ENCODE measurements at places on chromosomes 3 and 15.

DNA sequence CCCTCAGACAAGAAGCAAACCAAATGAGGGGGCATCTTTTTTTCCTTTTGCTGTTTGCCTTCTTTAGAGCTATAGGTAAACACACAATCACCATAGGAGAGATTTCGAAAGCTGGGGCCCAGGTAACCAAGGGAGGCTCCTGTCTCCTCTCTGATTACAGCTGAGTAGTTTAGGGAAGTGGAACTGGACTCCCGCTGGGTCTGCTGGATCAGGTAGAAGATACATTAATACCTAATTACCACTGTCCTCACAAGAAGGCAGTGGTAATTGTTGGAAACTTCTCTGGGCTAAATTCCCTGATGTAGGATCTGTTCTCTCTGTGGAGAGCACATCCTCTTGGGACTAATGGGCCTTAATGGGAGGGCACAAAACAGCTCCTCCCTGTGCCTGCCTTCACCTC, 32.7 kb downstream of the HDC start:
- DNase-seq, result no peak

DNA sequence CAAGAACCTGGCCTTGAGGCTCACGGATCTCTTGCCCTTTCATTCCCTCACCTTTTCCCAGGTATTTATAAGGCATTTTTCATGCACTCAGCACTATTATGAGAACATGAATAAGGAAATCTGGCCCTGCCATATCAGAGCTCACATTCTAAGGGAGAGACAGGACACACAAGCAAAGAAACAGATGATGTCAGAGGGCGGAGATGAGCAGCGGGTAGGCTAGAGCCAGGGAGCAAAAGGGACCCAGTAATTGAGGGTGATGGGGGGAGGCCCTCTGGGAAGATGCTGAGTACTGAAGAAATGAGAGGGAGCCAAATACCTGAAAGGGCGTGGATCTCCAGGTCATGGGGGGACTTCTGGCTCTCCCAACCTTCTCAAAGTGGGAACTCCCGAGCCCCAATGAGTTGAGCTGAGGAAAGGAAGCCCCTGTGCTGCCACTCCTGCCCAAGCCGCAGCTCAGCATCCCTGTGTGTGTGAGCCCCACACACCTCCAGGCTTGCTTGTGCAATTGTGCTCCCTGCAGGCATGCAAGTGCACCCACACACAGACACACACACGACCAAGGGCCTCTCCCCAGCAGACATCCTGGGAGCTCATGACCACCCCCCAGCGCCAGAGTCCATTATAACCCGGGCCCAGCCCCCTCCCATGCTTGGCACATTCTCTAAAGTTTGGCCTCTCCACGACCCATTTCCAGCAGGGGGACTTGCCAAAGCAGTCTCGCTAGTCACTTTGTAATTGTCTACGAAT, 81.4 kb upstream of the PXYLP1 start:
- DNase-seq, result no peak

GRCh38 chr3:127556565-127556964, 34.0 kb downstream of the TPRA1 start:
- no peak for DNase-seq

DNA sequence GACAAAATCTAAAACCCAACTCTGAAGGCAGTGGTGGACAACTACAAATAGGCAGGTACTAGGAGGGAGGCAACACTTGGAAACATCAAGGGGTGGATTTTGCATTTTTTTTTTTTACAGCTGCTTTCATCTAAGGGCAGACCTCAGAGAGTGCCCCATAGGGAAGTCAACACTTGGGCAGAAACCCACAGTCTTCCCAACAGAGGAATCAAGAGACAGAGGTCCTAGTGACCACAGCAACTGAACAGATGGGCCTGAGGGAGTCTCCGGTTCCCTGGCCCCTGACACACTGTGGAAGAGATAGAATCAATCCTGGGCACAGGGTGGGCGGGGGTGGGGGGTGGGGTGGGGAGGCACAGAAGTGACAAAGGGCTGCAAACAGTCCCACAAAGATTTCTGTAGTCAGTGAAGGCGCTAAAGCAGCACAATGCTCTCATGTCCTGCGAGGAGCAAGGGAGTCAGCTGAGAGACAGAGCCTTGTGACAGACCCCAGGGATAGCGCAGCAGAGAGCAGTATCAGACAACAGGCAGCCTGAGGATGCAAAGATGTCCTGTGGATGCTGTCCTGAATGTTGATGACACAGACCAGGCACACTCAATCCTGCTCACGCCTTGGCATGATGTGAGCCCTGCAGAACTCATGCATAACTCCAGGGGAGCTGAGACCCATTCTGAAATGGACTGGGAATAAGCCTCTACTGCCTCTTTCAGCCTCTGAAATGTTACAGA, 6.9 kb upstream of the RFTN1 start:
- DNase-seq, result no peak

DNA sequence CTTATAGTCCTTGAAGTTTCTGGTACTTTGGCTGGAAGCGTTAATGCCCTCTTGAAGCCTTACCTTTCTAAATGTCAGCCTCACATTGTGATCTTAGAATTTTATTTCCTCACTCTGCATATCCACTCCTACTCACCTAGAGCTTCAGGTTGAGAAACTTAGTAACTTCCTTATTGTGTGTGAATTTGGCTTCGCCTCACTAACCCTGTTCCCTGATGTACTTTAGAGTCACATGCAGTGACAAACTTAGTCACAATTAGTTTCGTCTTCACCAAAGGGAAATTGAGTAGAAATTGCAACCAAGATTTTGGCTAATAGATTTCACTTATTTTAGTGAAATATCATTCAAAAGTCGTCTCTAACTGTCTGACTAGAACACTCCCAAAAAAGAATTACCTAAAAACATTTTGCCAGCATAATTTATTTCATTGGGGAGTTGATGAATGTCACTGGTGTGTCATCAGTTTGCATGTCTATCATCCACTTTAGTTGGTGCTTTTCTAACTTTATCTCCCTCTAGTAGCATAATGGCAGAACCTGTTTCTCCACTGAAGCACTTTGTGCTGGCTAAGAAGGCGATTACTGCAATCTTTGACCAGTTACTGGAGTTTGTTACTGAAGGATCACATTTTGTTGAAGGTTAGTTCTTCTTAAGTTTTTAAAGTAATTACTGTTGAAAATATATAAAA, 960 bp downstream of the MFN1 start:
- DNase-seq, result no peak

GRCh38 chr3:12467746-12468145, 16.5 kb upstream of the TSEN2 start:
- no peak for DNase-seq

DNA sequence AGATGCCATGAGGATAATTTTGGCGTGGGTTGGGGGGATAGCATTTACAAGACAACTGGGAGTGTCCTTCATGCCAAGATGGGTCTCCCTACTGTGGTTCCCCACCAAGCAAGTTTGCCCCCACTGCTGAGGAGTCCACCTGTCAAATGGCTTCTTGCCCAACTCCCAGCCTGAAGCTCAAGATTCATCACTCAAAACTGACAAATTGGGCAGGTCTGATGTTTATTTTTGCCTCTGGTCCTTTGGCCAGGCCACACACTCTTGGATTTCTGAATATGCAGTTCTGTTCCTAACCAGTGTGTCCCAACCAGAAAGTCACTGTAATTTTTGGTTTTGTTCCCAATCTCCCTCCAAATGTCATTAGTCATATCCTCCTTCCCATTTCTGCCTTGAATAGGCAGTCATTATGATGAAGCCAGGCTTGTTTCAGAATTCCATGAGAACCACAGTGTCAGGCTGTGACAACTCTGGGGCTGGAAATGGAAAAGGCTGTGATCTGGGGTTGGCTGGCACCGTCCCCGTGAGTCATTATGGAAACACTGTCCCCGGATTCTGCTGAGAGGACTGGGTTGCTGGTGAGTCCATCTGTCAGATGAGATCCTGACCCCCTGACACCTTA, 29.3 kb upstream of the MEF2A start:
- DNase-seq, result no peak

DNA sequence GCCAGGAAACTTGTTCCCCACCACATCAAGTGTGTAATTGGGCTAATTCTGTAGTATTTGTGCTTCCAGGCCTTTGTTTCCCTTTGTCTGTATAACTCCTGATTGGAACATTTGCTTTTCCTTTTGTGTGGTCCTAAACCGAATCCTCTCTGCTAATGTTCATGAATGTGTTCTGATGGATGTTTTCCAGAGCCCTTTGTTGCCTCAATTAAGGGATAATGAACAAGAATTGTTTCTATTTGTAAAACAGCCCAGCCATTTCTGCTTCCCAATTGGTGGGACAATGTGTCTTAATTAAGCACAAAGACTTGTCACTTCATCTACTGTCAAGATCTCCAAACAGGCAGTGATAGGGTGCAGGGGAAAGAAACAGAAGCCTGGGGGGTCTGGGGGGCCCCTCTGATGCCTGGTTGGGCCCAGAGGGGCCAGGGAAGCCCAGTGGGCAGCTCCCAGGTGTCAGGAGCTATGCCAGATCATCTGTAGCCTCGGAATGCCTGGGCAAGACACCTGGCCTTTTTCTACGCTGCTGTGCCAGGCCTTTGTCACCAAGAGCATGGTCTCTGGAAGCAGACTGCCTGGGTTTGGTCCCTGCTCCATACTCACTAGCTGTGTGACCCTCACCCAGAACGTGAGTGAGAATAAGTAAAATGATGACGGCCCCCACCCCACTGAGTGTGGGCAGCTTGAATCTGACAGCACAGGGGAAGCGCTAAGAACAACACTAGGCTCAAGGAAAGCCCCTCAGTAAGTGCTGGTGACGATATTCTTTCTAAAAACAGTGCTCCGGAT, 116.6 kb upstream of the PRR20G start:
- no peak for DNase-seq

DNA sequence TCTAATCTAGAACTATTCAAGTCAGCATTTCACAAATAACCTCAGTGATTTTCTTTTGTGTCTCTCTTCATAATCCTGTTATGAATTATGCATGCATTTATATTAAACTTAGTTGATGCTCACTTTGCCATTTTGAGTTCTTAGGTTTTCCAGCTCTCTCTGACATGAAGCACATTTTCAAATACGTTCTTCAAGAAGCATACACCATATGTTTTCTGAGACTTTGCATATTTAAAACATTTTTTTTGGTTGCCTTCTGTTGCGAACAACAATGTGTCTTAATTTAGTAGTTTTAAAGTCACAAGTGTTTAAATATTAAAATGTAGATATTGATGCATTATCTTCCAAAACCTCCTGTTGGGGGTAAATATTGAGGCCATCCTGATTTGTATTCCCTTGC, 37.5 kb downstream of the SH3GL3 start:
- no peak for DNase-seq

GRCh38 chr3:33231756-33232465, 13.3 kb upstream of the SUSD5 start:
- no peak for DNase-seq

DNA sequence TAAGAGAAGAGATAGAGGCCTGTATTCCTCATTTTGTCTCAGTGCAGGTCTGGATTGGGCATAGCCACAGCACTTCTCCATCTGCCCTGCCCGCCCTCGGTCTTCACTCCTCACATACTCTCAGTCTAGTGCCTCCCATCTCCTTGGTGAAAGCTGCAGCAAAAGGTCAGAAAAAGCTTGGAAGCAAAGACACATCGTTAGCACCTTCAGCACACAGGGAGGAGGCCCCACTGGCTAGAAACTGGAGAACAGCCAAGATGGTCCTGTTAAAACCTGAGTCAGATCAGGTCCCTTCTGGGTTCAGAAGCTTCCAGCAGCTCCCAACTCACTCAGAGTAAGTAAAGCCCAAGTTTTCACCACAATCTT, 1.6 kb upstream of the KLF15 start:
- no peak for DNase-seq

- DNase-seq, result no peak
These were observed 11.4 kb downstream of the CCK start for GRCh38 chr3:42254566-42254965.

DNA sequence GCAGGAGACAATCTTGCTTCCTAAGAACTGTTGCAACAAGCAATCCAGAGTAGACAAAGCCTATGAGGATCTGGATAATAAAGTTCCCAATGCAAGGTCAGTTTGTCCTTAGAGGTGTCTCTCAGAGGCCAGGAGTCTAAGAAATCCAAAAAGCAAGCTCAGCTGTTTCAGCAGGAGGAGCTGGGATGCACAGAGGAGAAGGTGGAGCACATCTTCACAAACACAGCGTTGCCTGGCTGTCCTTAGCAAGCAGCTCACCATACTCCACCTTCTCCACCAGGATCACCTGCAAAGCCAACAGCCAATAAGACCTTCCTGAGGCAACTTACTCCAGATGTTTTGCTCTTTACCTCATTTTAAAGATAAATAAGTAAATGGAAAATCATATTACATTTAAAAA, 365 bp downstream of the ZBED2 start:
- DNase-seq, result no peak

GRCh38 chr3:179292450-179292849, 30.4 kb upstream of the ZNF639 start:
- DNase-seq, result no peak

DNA sequence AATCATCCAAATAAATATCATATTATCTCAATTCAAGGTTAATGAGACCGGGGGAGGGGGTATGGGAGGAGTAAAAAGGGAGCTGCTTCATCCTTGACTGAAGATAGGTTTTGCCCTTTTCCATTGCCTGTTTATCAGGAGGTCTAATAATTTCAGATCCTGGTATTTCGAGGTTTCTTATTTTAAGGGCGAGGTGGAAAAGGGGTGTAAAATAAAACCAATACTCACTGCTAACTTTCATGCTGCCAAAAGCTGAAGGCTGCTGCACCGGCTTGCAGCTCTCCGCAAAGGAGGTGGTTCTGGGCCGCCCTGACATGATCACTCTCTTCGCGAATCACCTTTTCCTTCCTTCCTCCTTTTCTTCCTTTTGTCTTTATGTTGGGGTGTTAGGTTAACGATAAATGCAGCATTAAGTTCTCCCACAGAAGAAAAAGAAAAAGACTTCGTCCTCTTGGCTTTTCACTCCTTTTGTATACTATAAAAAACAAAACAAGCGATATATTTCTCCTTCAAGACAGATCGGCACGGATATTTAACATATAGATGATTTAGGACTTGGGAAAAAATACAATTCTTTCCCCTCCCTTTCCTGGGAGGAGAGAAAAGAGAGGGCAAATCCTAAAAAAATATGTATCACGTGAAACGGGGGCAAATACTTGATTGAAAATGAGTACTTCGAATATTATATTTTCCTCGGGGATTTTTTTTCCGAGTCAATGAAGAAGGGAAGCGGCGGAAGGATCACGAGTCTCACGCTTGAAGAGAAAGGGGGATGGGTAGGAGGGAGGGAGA, 932 bp downstream of the GSK3B start:
- DNase-seq, result peak; percentile 4

- no peak for DNase-seq
These were observed 61.5 kb downstream of the LINGO1 start for GRCh38 chr15:77571181-77571580.

- DNase-seq, result no peak
These were observed 25.7 kb downstream of the IQGAP1 start for GRCh38 chr15:90413411-90414379.

- DNase-seq, result no peak
These were observed 57.3 kb upstream of the PLSCR4 start for GRCh38 chr3:146308222-146308621.

Measured in stimulated activated CD8-positive, alpha-beta memory T cell treated with anti-CD3 and anti-CD28 coated beads, Interleukin-15, amount 100 ng/mL, for 24 hours (primary cell).